ENCODE measurements at places on chromosomes 16 and 17. TPM values are rescaled to one million over a fixed set of nuclear protein-coding genes. Genes with fewer than 3 reads are reported as not detected.

GRCh38 chr16:86566601-86566965 lies at the start of gene FOXC2:
FOXC2 (plus strand) TSS chr16:86566829; CDS start chr16:86567336, 507 bp downstream.
- DNase-seq, result peak; percentile 96

GRCh38 chr16:89485701-89486246 lies 4.6 kb downstream of the ANKRD11 start:
- DNase-seq, result no peak

DNA sequence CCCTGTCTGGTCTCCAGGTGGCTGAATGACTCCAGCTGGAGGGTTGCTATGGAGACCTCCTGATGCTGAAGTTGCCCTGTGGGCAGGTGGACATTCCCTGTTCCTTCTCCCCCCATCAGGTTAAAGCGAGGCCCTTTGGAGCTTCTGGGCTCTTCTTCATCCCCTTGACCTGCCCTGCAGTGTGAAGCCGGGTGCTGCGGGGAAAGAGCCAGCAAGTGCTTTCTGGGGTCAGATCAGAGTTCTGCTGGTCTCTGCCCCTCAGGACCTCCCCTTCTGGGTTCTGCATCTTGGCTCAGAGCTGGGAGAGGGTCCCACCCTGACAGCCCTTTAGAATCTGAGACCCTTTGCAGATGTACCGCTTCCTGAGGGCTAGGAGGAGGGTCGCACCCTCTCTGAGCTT lies 25.1 kb downstream of the NKD1 start:
- DNase-seq, result no peak

DNA sequence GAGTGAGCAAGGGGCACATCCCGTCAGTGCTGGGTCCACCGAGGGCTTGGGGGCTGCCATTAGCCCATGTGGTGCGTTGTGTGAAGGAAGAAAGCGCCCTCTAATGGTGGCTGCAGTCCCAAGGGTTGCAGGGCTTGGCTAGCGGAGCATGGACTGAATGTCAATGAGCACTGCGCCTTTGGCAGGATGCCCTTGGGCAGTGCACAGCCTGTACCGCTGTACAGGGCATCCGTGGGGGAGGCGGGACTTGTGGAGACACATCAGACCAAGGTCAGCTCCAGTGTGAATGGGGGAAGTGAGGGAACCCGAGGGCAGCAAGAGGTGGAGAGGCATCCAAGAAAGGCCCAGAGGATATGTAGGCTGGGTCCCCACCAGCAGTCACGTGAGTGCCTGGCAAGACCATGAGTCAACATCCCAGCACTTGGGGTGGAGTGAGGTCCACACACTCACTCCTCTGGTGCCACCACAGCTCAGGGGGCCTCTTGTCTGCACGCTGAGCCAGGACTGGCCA lies 75.5 kb upstream of the MED9 start:
- no peak for DNase-seq

DNA sequence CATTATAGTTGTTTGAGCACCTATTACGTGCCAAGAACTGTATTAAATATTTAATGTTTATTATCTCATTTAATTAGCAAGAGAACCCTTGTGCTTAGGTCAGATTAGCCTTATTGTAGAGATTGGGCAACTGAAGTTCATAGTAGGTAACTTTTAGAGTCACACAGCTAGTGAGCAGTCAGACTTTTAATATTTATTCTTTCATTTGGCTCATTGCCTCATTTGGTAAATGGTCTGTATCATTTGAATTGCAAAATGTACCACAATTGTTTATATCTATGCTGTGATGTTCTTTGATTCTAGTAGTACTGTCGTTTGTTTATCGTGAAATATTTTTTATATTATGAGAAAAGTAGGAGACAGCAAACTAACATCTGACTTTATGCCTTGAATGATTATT lies 7.6 kb downstream of the CLTC start:
- no peak for DNase-seq

DNA sequence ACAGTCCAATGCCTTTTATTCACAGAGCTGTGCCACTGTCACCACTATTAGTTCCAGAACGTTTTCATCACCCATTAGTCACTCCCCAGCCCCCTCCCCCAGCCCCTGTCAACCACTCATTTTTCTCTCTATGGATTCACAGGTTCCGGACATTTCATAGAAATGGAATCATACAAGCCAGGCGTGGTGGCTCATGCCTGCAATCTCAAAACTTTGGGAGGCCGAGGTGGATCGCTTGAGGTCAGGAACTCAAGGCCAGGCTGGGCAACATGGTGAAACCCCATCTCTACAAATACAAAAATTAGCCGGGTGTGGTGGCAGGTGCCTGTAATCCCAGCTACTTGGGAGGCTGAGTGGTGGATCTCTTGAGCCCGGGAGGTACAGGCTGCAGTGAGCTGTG lies 759 bp upstream of the PAM16 start:
- DNase-seq, result no peak

DNA sequence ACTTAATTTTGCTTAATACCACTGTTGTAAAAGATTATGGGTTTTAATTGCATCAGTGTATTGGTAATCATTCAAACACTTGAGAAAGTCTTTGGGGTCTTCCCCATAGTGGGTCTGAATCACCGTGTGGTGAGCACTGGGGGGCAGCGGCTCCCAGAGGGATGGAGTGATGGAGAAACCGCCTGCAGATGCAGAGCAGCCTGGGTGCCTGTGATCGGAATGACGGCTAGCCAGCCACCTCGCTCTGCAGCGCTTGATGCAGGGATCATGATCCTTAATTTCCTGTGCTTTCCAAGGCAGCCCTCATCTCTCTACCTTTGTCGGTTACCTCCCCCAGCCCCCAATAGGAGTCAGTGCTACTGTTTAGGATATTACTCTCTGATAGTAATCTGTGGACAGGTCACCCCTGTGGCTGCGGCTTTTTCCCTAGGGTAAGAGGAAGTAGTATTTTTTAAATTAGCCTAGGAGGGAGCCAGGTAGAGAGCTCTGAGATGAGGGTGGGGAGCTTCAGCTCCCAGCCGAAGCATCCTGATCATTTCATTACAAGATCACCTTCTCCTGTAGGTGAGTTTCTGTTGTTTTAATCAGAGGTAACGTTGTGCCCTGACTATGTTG lies 135.6 kb downstream of the MSI2 start:
- DNase-seq, result no peak

DNA sequence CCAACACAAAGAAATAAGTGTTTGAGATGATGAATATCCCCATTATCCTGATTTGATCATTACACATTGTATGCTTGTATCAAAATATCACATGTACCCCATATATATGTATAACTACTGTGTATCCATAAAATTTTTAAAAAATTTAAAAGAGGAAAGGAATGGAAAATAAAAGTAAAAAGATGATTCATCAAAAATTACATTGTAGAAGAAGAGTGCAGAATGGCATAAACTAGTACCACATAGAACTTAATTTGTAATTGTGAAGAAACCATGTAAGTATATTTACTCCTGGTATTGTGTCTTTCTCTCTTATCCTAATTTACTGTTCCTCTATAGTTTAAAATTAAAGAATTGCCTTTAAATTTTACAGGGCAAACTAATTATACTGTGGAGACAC lies 11.5 kb upstream of the KRT10 start:
- no peak for DNase-seq

Gene ADORA2B
- polyA plus RNA-seq, result not detected

Gene ANKRD40CL
- not detected for polyA plus RNA-seq

Gene KRT40
- not detected for polyA plus RNA-seq
